ENCODE measurements at places on chromosomes 2 and 18. TPM values are rescaled to one million over a fixed set of nuclear protein-coding genes. Genes with fewer than 3 reads are reported as not detected.

The PXDN gene
- 301 TPM for total RNA-seq

The TMEM37 gene
- total RNA-seq, result not detected

DNA sequence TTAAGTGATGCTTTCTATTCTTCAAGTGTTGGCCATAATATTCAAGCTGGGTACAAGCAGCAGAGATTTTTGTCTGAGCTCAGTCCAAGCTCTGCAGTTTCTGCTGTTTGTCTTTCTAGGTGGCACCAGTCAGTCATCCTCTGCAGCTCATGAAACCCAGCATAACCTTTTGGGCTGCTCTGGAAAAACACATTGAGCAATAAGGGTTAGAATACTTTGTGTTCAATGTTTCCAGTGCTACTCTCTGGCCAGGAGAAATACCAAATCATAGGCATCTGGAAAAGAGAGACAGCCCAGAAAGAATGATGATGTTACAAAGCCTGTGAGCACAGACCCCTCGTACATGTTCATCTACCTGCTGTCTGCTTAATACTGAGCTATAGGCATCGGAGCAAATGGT is 19.5 kb upstream of the WIPF1 start:
- no peak for DNase-seq

GRCh38 chr2:13616059-13616458 is 899.3 kb downstream of the TRIB2 start:
- no peak for DNase-seq

The PCARE gene
- total RNA-seq, result not detected

GRCh38 chr2:223688094-223688835 is 86.1 kb upstream of the SCG2 start:
- DNase-seq, result no peak

The CCBE1 gene
- total RNA-seq, result 161 TPM

GRCh38 chr2:96788442-96789244 is 27.4 kb upstream of the CNNM3 start:
- no peak for DNase-seq

DNA sequence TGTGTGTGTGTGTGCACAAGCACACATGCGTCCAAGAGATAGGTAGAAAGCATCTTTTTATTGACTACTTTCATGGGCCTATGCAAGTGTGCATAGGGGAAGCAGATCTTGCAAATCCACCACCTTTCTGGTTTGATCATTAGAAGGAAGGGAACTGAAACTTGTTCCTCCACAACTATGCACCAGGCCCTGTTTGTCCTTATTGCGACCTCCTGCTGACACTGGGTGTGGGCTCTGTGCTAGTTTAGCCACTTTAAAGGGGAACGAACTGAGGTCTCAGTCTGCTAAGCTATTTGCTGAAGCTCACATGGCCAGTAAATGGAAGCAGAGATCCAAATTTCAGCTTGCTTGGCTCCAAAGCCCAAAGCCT is 32.1 kb upstream of the INSIG2 start:
- DNase-seq, result no peak

The RAB6C gene
- total RNA-seq, result not detected

- DNase-seq, result no peak
Measured at GRCh38 chr2:3643371-3644245, 14.4 kb upstream of the ALLC start.

The SEPTIN10 gene
- 102 TPM for total RNA-seq

DNA sequence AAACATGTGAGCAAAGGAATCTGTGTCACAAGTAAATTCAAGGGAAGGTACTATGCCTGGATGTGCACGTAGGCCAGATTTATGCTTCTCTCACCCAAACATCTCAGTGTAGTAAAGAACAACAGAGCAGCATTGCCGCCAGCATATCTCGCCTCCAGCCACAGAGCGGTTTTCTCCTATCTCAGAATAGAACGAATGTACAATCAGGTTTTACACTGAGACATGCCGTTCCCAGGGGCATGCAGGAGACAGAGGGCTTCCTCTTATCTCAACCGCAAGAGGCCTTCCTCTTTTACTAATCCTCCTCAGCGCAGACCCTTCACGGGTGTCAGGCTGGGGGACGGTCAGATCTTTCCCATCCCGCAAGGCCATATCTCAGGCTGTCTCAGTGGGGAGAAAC is 175.3 kb downstream of the RPIA start:
- no peak for DNase-seq

GRCh38 chr2:189593115-189593514 is 12.5 kb upstream of the SLC40A1 start:
- no peak for DNase-seq

The CNGA3 gene
- total RNA-seq, result 0.78 TPM

The ANKRD29 gene
- total RNA-seq, result 0.29 TPM

- DNase-seq, result no peak
Measured at GRCh38 chr18:10232062-10232461, 222.4 kb upstream of the APCDD1 start.

DNA sequence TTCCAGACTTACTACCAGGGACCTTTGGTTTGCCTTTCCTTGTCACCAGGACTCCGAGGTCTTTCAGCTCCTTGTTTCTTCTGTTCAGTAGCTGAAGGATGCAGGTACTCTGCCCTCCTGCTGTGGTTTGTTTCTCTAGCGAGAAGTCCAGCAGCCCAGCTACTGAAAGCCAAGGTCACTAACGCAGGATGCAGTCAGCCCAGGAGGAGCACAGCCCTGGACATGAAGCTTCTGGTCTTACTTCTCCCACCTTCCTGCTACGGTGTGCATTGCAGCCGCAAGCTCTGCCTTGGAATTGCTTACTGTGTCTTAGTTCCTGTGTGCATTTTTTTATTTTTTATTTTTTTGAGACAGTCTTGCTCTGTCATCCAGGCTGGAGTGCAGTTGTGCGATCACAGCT is 62.4 kb downstream of the DGKD start:
- no peak for DNase-seq

GRCh38 chr2:208807756-208808155 is 401.2 kb downstream of the PTH2R start:
- no peak for DNase-seq

The C2orf15 gene
- total RNA-seq, result not detected

DNA sequence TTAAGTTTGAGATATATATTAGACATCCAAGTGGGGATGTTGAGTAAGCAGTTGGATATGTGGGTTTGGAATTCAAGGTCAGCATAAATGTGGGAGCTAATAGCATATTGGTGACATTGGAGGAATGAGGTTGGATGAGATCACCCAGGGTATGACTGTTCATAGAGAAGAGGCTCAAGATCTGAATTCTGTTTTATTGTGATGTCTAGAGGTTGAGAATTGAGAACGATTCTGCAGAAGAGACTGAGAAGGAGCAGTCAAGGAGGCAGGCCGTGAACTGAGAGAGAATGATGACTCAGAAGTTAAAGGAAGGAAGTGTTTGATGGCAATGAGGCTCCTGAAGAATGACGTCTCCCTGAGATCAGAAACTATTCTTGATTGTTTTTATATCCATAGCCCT is 5.9 kb downstream of the SERPINB11 start:
- DNase-seq, result peak; percentile 95

DNA sequence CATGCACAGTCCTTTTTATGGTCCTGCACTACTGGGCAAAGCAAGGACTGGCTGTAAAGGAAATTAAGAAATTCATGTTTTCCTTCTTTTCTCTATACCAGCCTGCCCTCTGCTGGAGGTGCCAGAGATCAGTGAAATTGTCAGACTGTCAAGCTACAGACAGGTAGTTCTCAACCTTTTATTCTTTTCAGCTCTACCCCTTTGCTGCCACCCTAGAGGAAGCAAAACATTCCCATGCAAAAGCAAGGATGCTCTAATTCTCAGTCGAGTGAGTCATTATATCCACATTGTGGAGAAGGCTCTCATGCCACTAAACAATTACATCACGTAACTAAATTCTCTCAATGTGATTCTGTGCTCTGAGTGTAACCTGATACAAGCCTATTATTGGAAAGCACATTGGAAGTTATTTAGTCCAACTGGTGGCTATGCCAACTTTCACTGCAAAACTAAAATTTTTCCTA is 25.0 kb upstream of the RAPGEF4 start:
- peak; percentile 90 for DNase-seq

The FSIP2 gene
- not detected for total RNA-seq

GRCh38 chr2:238929242-238930081 is 81.6 kb downstream of the TWIST2 start:
- peak; percentile 52 for DNase-seq

The GAL3ST2 gene
- total RNA-seq, result 0.15 TPM

GRCh38 chr2:136384531-136385303 is 266.8 kb upstream of the CXCR4 start:
- peak; percentile 22 for DNase-seq

The MYOM1 gene
- total RNA-seq, result 0.11 TPM

- no peak for DNase-seq
Measured at GRCh38 chr18:8221452-8221851, 387.8 kb upstream of the RAB12 start.

- DNase-seq, result no peak
Measured at GRCh38 chr18:48942086-48942485, 8.7 kb downstream of the SMAD7 start.

Measured in HFFc6 (cell line).